SHP77 treated with DMSO at 0.1 percent for 48 hours (cell line): ENCODE measurements at places on chromosomes 2 and 18.

DNA sequence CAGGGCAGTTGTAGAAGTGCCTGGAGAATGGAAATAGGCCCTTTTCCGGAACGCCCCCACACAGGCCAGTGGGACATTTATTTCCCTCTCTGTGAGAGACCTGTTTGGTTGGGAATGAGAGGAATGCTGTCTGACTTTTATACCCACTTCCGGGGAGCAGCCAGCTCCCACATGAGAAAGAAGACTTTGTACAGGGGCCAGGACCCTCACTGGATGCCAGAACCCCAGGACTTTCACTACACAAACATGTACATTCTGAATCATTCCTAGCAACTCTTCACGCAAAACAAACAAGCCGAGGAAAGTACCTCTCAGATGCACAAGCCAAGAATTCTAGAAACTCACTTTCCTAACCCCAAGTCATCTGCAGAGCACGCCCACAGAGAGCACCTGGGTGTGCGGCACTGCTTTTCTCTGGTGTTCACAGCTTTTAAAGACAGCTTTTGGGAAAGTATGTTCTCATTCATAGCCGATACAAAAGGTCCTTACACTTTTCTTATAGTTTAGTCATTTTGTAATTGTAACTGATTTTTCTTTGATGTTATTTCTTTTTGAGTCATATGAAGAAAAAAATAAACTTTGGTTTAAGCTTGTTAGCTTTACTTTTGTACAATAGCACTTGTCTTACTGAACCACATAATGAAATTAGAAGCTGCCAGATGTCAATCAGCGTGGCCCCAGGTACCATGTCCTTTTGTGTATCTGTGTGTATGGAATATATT, 856.1 kb upstream of the ID2 start:
- no peak for DNase-seq

GRCh38 chr2:74884118-74884762, 50.3 kb downstream of the HK2 start:
- no peak for DNase-seq

GRCh38 chr2:205731583-205731981, 49.3 kb downstream of the NRP2 start:
- no peak for DNase-seq

DNA sequence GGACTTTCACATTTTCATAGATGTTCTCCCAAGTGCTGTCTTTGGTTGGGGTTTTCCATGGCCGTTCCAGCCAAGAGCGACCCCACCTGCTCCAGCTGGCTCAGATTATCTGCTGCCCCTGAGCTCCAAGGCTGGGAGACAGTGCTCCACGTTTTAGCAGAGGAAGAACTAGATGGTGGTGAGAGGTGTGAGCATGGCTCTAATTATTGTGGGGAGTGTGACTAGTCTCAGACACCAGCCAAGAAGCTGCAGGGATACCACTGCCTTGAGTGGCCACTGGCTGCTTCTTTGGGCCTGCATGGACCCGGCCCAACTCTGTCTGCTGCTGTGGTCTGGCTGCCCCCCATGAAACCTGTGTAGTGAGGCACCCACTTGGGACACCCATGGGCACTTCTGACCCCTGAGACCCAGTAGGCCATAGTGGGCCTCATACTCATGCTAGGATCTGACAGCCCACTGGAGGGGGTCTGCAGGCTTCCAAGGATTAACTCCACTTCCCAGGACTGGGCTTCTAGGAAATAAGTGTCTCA, 2.8 kb upstream of the NCL start:
- no peak for DNase-seq

GRCh38 chr2:68309426-68309825, 10.3 kb downstream of the CNRIP1 start:
- no peak for DNase-seq

GRCh38 chr2:60549238-60549927, 4.1 kb downstream of the BCL11A start:
- DNase-seq: no peak

DNA sequence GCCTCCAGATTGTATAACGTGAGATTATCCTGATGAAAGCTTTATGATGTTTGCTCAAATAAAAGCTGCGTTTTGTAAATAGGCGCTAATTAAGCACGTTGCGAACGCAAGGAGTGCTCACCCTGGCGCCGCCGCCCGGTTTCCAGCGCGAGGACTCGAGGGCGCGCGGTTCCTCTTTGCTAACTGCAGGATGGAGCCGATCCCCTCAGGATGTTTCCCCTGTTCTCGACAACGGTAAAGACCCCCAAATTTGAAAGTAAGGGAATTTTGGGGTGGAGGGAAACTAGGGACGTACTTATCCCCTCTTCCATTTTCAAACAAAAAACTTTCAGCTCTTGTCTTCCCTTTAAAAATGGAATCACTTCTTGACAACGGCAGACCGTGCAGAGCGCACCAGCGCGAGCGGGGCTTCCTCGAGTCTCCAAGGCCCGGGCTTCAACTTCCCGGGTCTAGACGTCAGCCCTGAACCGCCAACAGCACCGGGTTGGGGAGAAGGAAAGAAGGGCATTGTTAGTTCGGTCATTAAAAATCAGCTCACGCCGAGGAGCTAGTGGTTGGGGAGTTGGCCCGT, 1.1 kb upstream of the GBX2 start:
- DNase-seq: no peak

GRCh38 chr2:189179570-189179950, at the start of gene COL5A2:
TSS of gene COL5A2 (minus strand) at chr2:189179761. CDS start at chr2:189179604, 157 bp downstream.
- no peak for DNase-seq

GRCh38 chr2:219010162-219010756, 17.0 kb upstream of the CRYBA2 start:
- no peak for DNase-seq

DNA sequence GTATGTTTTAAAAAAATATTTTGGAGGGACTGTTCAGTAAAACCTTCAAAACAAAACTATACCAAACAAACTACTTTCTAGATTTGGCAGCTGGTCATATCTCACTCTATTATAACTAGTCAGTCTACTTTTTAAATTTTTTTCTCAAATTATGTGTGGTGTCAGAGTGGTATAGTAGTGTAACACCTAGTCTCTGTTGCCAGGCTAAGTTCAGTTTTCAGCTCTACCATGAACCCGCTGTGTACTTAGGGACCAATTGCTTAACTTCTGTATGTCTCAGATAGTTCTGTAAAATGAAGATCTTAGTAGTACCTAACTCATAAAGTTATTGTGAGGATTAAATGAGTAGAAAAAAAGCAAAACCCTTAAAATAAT, 54.3 kb downstream of the GPD2 start:
- no peak for DNase-seq

DNA sequence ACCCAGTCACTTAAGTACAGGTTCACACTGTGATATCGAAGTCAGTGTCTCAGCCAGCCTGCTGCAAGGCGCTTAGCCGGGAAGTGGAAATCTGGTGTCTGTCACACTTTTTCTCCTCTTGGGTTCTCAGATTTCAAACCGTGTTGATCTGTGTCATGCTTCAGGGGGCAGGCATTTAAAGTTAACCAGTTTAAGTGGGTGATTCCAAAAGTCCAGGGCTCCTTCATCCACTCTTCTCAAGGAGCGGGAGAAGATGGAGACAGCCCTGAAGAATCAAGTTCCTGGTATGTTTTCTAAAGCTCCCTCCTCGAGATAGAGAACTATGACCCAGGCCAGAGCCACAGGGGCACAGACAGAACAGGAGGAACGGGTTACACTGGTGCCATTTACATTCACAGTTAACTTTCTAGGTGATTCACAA, 331.7 kb downstream of the GBX2 start:
- no peak for DNase-seq

- no peak for DNase-seq
Measured at GRCh38 chr18:57648414-57648813, 26.8 kb upstream of the NARS1 start.

DNA sequence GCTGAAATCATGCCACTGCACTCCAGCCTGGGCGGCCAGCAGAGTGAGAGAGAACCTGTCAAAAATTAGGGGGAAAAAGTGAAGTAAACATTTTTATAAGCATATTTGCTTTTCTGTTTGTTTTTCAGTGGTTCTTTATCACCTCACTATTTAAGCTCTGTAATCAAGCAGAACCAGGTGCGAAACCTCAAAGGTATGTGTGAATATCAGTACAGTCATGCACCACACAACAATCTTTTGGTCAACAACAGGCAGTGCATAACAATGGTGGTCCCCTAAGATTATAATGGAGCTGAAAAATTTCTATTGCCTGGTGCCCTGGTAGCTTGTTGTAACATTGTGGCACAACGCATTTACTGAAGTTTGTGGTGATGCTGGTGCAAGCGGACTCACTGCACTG, 167.4 kb upstream of the STON1 start:
- no peak for DNase-seq

DNA sequence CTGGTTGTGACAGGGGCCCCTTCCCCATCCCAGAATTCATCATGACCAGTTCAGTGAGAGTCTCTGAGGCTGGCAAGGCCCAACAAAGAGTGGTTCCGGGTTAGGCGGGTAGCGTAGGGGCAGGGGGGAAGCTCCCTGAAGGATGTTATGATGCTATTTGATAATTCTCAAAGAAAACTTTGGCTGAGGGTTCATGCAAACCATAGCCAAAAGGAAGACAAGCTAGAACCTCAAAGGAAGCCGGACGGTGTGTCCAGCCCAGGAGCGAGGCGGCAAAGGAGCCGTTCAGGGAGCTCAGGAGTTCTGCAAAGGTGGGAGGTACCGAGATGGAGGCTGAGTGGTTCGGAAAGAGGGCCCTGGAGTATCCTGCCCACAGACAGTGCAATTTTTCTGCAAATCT, 226.8 kb upstream of the RAB6C start:
- no peak for DNase-seq

DNA sequence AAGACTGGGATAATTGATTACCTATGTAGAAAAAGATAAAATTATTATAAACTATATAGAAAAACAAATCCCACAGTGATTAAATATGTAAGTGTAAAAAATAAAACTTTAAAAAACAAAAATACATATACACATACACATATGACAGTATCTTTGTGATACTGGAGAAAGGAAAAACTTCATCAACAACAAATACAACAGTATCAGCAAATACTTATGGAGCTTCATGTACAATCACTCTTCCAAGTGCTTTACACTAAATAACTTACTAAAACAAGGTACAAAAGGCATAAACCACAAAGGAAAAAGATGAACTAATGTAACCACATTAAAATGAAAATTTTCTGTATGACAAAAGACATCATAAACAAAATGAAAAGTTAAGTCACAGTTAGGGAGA, 24.1 kb upstream of the GFPT1 start:
- DNase-seq: no peak

- DNase-seq: no peak
Measured at GRCh38 chr2:68916226-68916625, 36.5 kb downstream of the GKN2 start.

- DNase-seq: no peak
Measured at GRCh38 chr2:217279556-217279955, 419.7 kb upstream of the TNP1 start.
